Tibial nerve (tissue), 4 donors: ENCODE measurements at places on chromosomes 4 and X.

- DNase-seq = no peak
Measured at GRCh38 chrX:152817078-152817764, 13.3 kb downstream of the CETN2 start.

DNA sequence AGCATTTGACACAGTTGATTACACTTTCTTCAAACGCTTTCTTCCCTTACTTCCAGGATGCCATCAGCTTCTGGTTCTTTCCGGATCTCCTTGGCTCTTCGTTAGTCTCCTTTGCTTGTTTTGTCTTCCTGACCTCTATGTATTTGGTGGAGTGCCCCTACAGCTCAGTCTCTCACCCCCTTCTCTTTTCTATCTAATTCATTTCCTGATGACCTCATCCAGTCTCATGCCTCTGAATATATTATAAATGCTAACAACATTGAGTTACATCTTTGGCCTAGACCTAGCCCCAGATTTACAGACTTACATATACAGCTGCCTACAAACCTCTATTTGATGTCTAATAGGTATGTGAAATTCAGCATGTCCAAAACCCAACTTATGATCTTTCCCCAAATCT lies 16.5 kb upstream of the LEF1 start:
- no peak for DNase-seq

DNA sequence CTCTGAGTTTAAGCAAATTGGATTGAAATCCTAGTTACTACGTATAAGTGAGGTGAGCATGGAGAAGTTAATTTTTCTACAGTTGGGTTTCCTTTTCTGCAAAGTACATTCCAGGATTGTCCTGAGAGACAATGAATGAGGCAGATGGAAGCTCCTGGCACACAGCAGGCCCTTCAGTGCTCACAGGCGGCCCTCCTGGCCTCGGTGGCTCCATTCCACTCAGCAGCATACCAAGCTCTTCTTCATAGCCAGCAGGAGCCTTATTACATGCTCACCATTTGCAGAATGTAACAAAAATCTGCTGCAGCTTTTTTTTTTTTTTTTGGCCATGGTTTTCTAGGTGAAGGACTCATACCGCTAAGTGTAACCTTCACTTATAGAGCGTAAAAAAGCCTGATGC lies 113.2 kb upstream of the FAM9B start:
- DNase-seq = no peak

- no peak for DNase-seq
Measured at GRCh38 chr4:7864685-7865084, 75.0 kb downstream of the AFAP1 start.

- no peak for DNase-seq
Measured at GRCh38 chr4:52006887-52007286, 13.3 kb downstream of the LRRC66 start.

DNA sequence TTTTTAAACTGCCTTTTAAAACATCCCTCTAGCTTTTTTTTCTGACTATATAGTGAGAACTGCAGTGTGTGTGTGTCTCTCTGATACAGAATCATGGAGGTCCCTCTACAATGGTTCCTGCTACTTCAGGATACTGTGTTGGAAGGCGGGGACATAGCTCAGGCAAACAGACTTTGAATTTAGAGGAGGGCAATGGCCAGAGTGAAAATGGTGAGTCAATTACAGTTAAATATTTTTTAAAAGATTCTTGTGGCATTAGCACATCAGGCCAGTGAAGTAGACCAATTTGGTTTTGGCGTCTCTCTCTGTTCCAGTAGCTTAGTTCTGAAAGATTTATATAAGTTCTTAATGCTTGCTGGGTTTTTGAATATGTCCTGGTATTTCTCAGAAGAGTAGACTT lies 47.1 kb downstream of the ALG13 start:
- DNase-seq = no peak

DNA sequence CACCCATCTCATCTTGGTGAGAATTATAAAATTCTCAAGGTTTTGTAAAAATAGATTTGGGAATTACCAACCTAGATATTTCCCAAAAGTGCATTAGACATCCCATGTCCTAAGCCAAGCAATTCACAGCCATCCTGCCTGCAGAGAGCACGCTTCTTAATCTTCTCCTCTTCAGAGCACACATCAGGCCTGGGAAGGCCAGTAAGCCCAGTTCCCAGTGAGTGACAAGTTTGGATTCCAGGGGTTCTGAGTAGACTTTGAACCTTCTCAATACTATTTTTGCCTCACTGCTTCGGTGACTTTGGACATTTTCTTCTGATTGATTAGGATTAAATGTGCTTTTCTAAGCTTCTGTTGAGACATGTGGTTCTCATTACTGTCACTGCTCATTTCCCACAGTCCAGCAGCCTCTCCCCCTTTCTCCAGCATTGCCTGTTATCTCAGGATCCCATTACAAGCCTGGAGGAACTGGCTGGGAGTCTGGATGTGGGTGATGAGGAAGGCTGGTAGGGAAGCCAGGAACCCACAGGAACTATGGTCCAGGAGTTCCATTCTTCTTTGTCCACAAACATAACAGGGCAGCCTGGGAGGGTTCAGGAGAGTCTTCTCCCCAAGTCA lies 56.4 kb upstream of the TMEM150C start:
- no peak for DNase-seq

- no peak for DNase-seq
Measured at GRCh38 chr4:108272986-108273385, 104.3 kb upstream of the LEF1 start.

- no peak for DNase-seq
Measured at GRCh38 chrX:100687546-100687945, 43.5 kb downstream of the SRPX2 start.

DNA sequence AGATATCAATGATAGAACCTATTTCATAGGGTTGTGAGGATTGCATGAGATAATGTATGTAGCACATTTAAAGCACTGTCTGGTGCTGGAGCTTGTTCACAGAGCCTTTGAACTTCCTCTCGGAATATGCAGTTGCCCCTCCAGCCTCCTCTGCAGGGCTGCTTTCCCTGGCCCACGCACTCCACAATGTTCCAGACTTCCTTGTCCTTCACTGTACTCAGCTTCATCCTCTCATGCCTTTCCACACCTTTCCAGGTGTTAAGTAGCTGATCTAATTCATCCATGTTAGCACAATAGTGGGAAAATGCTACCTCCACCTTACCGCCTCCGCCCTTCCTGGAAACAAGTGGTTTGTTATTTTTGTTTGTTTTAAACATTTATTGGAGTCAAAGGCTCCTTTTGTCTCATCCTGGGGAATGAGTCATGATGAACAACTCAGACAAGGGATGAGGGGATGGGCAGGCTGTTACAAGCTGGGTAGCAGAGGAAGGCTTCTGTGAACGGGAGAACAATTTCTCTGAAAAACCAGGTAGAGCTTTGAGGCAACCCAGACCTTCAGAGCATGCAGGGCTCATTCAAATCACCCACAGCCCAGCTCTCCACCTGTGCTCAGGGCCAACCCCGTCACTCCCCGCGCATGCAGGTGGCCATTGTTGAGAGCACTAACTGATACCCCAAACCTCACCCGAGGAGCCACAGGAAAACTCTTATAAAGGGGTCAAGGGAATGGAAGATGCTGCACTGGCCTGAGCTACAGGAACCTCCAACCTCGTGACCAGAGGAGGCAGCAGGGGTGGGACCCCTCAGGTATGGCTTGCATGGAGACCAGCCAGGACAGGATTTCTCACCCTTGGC lies 84.9 kb upstream of the TBL1X start:
- DNase-seq = no peak

GRCh38 chr4:40563401-40563800 lies 66.3 kb downstream of the RBM47 start:
- DNase-seq = no peak

DNA sequence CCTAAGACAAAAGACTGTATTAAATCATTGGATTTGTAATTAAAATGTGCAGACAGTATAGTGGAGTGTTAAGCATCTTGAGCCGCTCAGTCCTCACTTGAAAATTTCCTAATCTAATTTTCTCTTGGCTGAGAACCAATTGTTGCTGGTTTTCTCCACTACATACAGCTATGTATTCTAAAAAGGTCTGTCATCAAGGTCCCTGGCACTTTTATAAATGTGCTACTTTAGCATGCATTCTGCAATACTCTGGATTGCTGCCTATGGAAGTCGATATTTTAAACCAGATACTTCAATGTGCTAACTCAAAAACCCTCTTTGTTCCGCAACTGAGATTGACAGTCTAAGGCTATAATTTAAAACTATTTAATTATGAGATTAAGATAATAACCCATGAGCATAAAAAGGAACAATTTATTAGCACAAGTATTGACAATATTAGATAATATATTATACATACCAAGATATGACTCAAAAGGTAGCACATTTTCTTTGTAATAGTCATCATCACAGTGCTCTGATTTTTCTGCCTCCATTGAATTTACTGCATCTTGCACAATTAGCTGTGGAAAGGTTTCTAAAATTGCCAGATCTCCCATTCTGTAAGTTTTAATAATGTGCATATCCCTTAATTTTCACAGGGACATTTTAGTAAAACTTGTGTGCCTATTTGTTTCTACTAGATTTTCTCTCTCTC lies 815.1 kb downstream of the ADGRL3 start:
- no peak for DNase-seq

- DNase-seq = no peak
Measured at GRCh38 chr4:108861334-108861733, 98.5 kb upstream of the ETNPPL start.

GRCh38 chr4:41205130-41205529 lies 9.2 kb downstream of the APBB2 start:
- no peak for DNase-seq

- no peak for DNase-seq
Measured at GRCh38 chr4:113809311-113809710, 47.8 kb upstream of the CAMK2D start.

DNA sequence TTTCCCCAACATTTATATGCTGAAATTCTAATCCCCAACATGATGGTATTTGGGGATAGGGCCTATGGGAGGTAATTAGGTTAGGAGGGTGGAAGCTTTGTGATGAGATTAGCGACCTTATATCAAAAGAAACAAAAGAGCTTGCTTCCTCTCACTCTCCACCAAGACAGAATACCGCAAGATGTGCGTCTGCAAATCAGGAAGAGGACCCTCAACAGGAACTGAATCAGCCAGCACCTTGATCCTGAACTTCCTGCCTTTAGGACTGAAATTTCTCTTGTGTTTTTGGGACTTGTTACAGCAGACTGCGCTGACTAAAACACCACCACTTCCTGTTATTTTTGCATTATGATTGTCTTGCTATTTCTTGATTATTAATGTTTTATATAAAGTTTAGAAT lies 1889.4 kb downstream of the C4orf33 start:
- no peak for DNase-seq

DNA sequence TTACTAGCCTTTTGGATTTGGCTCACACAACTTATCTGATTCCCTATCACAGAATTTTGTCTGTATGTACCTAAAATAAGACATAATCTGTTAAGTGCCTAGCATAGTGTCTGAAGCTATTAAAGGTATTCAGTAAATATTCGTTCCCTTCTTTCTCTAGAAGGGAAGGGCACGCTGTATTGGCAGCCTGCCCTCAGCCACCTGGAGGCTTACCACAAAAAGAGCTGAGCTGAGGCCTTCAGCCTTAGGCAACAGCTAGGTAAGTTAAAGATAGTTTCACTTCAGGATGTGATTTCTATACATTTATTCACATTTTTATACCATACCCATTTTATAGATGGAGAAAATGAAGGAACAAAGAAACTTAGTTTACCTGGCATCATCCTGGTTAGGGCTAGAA lies 400.0 kb upstream of the LCORL start:
- no peak for DNase-seq

GRCh38 chr4:11497212-11497806 lies 68.6 kb upstream of the HS3ST1 start:
- DNase-seq = no peak

GRCh38 chr4:106971636-106972035 lies 64.5 kb downstream of the DKK2 start:
- DNase-seq = no peak

DNA sequence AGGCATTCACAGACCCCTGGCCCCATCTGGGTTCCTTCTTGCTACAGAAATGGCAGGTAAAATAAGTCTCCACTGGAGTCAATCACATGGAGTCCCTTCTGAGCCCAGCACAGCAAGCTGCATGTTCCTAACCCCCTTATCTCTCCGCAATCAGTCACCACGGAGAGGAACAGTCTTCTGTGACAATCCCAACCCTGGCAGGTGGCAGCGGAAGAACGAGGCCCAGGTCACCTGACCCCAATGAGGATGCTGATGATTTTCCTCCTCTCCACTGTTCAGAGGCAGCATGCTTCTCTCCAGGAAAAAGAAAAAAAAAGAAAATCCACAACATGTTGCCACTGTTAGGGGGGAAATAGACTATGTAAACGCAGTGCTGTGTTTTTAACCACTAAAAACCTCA lies 50.1 kb downstream of the TSPAN5 start:
- no peak for DNase-seq

DNA sequence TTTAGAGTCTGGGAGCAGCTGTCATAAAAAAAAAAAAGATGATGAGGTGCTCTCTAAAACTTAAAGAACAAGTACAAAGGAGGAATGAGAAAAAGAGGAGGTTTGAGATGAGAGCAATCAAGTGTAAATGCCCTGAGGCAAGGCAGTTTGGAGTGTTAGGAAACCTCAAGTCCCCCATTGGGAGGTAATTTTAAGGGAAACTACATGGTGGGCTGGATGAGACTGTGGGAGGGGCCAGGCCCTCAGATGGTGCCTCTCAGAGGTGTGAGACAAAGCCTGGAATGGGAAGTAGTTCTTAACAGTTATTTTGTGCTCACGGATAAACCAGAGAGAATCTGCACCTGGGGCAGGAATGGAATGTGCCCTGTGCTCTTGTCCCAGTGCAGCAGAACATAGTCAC lies 1.9 kb upstream of the MAGEB3 start:
- DNase-seq = no peak

DNA sequence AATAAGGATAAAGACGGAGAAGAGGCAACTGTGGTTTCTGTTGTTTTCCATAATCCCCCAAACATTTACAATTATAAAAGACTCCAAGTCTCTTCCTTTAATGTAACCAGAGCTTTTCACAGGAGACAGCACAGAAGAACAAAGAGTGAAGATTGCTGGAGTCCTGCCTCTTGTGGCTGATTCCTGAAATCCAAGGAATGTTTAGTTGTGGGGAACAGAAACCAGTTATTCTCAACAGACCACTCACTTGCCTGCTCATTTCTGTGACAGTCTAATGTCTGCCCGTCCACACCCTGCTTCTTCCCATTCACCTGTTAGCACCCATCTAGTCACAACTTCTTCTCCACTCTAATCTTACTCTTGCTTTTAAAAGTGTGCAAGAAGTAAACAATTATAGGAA lies 12.1 kb downstream of the TEX13B start:
- DNase-seq = no peak

GRCh38 chrX:54415534-54416350 lies 24.5 kb upstream of the TSR2 start:
- DNase-seq = no peak
